ENCODE measurements at places on chromosomes 4 and X.

- no peak for DNase-seq
Observed at GRCh38 chrX:85223359-85223758, 20.2 kb downstream of the SATL1 start.

GRCh38 chrX:31329298-31329697 lies 257.5 kb upstream of the FTHL17 start:
- DNase-seq, result no peak

GRCh38 chr4:25702848-25703247 lies 47.2 kb downstream of the SLC34A2 start:
- DNase-seq, result peak; percentile 73

DNA sequence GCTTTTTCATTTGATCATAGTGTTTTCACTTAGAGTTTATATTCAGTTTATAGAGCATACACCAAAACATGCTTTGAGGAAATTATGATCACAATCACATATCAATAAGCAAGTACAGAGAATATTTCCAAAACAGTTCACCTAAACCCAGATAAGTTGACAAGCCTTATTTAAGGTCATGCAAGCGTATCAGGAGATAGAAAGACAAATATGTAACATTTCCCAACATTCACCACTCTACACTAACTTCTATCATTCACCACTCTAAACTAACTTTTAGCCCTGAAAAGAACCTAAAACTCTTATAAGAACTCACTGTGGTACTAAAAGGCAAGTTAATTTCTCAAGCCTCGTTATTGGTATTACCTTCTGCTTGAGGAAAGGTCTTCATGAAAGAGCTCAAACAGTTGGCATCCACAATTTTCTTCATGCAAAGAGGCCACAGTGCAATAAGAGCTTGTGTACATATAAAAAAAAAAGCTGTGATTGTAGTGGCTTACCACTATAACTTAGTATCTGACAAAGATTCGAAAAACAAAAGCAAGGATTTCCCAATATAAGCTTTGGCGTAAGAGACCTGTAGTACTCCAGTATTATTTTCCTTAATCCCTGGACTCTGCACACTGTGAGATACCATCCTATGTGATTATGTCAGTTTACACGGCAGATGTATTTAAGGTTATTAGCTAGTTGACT lies 903.3 kb downstream of the STIM2 start:
- DNase-seq, result no peak

DNA sequence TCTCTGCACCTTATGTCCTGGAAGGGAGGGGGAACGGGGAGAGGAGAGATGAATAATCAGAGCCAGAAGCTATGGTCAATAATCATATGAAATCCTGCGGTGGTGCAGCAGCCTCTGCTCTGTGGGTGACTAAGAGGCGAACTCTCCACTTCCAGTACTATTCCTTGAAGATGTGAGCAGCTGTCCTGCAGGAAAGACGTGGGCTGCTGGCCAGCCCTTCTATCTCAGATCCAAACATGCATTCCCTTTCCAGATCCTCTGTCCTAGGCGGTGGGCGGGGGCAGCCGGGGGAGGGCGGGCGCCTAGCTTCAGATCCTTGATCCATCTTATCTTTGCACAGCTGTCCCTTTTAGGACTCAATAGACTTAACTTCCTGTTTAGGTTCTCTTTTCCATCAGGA lies 34.5 kb downstream of the SPINK2 start:
- DNase-seq, result peak; percentile 78

- no peak for DNase-seq
Observed at GRCh38 chr4:36273276-36273675, 8.1 kb upstream of the DTHD1 start.

GRCh38 chr4:105950701-105951100 lies 55.4 kb downstream of the NPNT start:
- DNase-seq, result no peak

GRCh38 chr4:102554482-102554881 lies 53.3 kb downstream of the NFKB1 start:
- peak; percentile 85 for DNase-seq

GRCh38 chr4:13542577-13543031 lies 1.7 kb downstream of the NKX3-2 start:
- DNase-seq, result no peak

DNA sequence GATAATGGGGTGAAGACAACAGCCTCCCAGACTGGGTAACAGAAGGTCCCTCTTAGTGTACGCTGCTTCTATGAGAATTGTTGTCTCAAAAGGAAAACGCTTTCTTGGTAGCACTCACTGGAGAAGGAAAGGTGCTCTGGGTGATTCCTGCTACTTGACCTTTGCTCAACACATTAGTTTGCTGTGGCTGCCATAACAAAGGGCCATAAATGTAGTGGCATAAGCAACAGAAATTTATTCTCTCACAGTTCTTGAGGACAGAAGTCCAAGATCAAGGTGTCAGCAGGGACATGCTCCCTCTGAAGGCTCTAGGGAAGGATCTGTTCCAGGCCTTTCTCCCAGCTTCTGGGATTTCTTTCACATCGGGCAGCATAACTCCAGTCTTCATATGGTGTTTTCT lies 19.0 kb downstream of the HCCS start:
- no peak for DNase-seq

DNA sequence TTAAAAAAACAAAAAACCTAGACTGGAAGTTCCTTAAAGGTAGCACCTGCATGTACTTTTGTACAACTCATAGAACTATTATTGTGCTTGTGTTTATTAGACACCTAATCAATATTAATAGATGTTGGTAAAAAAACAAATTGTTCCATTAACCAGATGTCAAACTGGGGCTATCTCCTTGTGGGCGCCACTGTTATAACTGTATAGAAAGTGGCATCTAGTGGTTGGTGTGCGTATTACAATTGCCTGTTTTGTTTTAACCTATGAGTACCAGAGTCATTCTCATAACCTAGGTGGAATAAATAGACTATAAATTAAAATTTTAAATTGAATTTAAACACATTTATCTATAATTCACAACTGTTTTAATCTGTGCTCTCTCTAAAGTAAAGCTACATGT lies 97.4 kb downstream of the COL4A5 start:
- DNase-seq, result peak; percentile 55

DNA sequence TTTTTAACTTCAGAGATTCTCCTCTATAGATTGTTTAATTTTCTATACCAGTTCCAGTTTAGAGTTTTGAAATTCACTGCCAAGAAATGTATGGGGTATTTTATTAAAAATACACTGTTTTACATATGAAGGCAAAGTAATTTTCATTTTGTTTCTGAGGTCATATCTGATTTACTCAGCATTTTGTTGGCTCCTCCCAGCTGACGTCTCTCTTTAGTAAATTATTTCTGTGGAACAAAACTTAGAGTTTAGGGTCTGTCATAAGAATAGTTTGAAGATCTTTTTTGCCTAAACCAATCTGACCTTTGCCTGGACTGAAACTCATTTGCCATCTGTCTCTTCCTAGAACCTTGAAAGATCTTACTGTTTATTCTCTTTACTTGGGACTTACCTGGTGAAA lies 16.9 kb downstream of the FNIP2 start:
- DNase-seq, result no peak

DNA sequence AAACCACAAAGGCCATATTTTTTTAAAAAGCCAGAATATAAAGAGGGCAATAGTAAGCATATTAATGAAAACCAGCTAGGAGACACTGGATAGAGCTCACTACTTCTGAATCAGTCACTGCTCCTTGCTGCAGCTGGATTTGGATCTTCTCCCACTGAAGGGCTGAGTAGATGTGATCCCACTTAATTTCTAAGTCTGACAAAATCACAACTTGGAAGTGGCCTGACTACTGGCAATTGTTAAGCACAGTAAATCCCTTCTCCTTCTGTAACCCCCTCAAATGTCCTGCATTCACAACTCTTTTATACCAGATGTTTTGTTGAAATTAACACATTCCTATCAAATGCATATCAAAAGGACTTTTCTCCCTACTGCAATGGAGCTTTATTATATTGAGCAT lies 72.9 kb downstream of the AMMECR1 start:
- DNase-seq, result no peak

DNA sequence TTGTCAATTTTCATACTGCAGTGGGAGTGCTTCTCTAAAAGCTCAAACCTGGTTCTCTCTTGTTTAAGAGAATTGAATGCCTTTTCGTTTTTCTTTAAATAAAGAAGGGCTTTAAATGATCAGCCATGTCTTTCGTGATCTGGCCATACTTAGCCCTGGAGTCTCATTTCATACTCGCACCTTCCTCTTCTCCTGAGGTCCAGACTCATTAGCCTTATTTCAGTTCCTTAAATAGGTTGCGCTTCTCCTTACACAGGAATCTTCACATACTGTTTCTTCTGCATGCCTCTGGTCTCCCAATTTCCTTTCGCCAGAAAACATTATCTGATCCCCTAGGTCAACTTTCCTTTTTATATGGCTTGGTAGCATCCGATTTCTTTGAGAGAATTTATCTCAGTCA lies 565.6 kb upstream of the TENM3 start:
- DNase-seq, result no peak

GRCh38 chr4:15651676-15652075 lies 3.5 kb downstream of the FBXL5 start:
- peak; percentile 8 for DNase-seq

- peak; percentile 55 for DNase-seq
Observed at GRCh38 chrX:15739886-15740285, 1.8 kb downstream of the CA5B start.

DNA sequence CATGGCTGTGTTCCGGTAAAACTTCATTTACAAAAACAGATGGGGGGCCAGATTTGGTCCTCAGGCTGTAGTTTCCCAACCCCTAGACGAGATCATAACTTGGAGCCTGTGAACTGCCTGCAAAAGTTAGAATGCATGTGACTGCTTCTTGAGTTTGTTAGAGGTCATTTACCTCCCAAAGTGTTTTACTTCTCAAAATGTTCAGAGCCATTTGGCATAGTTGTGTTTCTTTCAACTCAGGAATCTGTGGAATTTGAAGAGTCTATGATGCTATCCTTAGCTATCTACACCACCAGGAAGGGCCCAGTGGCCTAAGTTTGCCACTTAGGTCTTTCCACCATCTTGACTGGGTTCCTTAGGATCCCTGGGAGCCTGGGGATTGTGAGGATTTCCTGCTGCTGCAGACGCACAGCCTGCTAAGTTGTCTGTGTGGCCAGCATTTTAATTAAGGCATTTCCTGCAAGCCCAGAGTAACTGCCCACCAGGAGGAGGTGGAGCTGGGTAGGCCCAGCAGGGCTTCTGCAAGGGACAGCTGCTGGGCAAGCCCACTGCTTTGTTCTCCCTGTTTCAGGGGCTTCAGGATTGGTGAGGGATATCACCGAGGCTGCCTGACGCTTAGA lies 53.1 kb downstream of the CCNI start:
- peak; percentile 90 for DNase-seq

DNA sequence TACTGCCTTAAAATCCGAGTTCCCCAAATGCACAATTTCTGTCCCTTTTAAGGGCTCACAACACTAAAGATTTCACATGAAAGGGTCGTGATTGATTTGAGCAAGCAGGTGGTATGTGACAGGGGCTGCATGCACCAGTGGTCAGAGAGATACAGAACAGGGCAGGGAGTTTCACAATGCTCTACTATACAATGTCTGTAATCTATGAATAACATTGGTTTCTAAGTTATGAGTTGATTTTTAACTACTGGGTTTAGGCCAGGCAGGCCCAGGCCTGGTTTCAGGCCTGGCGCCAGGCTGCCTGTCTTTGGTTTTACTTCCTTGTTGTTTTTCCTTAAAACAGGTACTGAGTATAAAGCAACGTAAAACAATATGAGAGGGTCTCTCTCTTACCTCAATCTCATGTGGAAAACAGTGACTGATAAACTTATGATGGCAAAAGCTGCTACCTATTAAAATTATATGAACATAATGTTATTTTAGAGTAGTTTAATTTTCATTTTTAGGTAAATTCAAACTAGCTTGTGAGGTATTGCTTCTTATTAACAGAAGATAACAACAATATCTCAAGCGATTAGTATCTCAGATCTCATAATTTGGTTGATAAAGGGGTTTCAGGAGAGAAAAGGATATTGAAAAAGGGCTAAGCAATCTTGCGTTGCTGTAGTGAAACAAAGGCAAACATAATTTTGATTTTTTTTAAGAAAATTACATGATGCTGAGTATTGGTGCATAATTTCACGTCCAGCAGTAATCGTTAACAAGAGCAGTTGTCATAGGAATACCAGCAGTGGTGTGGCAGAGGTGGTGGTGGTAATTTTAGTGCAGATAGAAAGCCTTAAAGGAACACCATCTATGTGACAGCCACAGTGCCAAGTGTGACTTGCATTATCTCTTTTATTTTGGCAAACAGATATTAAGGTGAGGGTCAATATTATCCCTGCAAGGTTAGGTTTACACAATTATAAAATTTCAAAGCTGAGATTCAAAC lies 944.4 kb upstream of the GRID2 start:
- no peak for DNase-seq

DNA sequence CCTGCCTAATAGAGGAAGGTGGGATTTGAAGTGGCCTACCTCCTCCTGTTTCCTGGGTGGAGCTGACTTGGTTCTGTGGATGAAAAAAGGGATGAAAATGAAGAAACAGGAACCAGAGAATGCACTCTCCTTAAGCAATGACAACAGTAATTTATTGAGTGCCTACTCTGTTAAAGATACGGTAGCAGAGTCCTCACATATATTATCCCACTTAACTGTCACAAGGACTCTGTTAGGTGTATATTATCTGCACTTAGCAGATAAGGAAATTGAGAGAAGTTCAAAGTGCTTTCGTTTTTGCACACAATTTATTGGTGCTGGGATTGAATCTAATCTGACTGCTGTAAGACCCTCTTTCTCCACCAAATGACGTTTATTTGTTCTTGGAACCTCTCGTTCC lies 301.2 kb downstream of the PACRGL start:
- no peak for DNase-seq
